GM23338 (cell line): ENCODE measurements at places on chromosomes 1 and 21. TPM values are rescaled to one million over a fixed set of nuclear protein-coding genes. Genes with fewer than 3 reads are reported as not detected.

KCNK2 gene
- 0.07 and 0.24 TPM in 2 replicates for polyA plus RNA-seq

FAM110D gene
- polyA plus RNA-seq = 0.39 and 0.45 TPM in 2 replicates

APOBEC4 gene
- 0.10 TPM in 1 of 2 replicates, not detected in the other for polyA plus RNA-seq

CAMK1G gene
- polyA plus RNA-seq = 0.09 and 0.32 TPM in 2 replicates

EDN2 gene
- not detected in 2 replicates for polyA plus RNA-seq

MARCKSL1 gene
- polyA plus RNA-seq = 553 and 576 TPM in 2 replicates

ZNHIT6 gene
- polyA plus RNA-seq = 17.7 and 20.9 TPM in 2 replicates

KPRP gene
- polyA plus RNA-seq = not detected in 2 replicates

DISP1 gene
- polyA plus RNA-seq = 2.4 and 2.7 TPM in 2 replicates

DCST2 gene
- 0.28 and 0.78 TPM in 2 replicates for polyA plus RNA-seq

CD1E gene
- polyA plus RNA-seq = not detected in 2 replicates

CELSR2 gene
- polyA plus RNA-seq = 11.1 and 11.2 TPM in 2 replicates

SYT11 gene
- polyA plus RNA-seq = 3.9 and 4.7 TPM in 2 replicates

GRCh38 chr1:222087221-222087920 is 345.5 kb upstream of the DUSP10 start:
- no peaks in the 10 kb centered on the region for H3K27me3 ChIP-seq
- H3K27ac ChIP-seq = no peak overlapping the region
- DNase-seq = no peak
- H3K4me1 ChIP-seq = peaks cover 3% of the 10 kb centered on the region; the same call in 1 of the 2 replicates
- H3K4me3 ChIP-seq = no peak overlapping the region

GRCh38 chr1:4269330-4269729 is 369.3 kb upstream of the C1orf174 start:
- no peaks in the 10 kb centered on the region for H3K4me1 ChIP-seq
- no peak for DNase-seq
- H3K4me3 ChIP-seq = no peak overlapping the region

GRCh38 chr1:203544978-203545816 is 51.2 kb downstream of the OPTC start:
- H3K36me3 ChIP-seq = no peaks in the 10 kb centered on the region
- no peak for DNase-seq
- no peak overlapping the region for H3K4me3 ChIP-seq
- H3K27me3 ChIP-seq = no peaks in the 10 kb centered on the region
- 0 out of 2 replicates have a peak overlapping the region, but pooled peaks have one; percentile 33 for H3K27ac ChIP-seq

GRCh38 chr1:42679364-42679983 is 2.7 kb upstream of the YBX1 start:
- peaks cover 6% of the 10 kb centered on the region for H3K4me1 ChIP-seq
- H3K36me3 ChIP-seq = peaks cover 3% of the 10 kb centered on the region; the same call in 1 of the 2 replicates
- no peak for DNase-seq
- no peak overlapping the region for H3K4me3 ChIP-seq

- no peak for DNase-seq
- H3K36me3 ChIP-seq = no peaks in the 10 kb centered on the region
- no peak overlapping the region for H3K27ac ChIP-seq
- no peak overlapping the region for H3K4me3 ChIP-seq
- H3K4me1 ChIP-seq = no peaks in the 10 kb centered on the region
- no peaks in the 10 kb centered on the region for H3K27me3 ChIP-seq
Measured at GRCh38 chr1:50208315-50208714, 99.6 kb downstream of the ELAVL4 start.

GRCh38 chr1:1794999-1795398 is 16.7 kb upstream of the NADK start:
- no peak overlapping the region for H3K27ac ChIP-seq
- H3K4me1 ChIP-seq = no peaks in the 10 kb centered on the region
- DNase-seq = peak; percentile 45

- DNase-seq = no peak
- no peaks in the 10 kb centered on the region for H3K27me3 ChIP-seq
- no peaks in the 10 kb centered on the region for H3K4me1 ChIP-seq
- H3K4me3 ChIP-seq = no peak overlapping the region
- H3K36me3 ChIP-seq = no peaks in the 10 kb centered on the region
Measured at GRCh38 chr1:193326296-193326695, 139.9 kb upstream of the B3GALT2 start.

DNA sequence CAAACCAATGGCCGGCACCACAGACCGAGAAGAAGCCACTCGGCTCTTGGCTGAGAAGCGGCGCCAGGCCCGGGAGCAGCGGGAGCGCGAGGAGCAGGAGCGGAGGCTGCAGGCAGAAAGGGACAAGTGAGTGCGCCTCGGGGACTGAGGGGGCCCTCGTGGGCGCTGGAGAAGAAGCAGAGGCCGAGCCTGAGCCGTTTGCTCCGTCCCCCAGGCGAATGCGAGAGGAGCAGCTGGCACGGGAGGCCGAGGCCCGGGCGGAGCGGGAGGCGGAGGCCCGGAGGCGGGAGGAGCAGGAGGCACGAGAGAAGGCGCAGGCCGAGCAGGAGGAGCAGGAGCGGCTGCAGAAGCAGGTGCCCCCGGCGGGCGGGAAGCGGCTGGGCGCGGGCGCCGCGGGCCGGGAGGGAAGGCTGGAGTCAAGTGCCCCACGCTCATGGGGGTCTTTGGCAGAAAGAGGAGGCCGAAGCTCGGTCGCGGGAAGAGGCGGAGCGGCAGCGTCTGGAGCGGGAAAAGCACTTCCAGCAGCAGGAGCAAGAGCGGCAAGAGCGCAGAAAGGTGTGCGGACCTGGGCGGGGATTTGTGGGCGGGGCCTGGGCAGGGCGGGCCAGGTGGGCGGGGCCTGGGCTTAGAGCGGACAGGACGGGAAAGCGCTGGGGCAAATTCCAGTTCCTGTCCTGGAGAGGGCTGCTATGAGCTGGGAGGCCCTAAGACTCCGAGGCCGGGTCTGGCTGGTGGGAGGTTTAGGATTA is 22.7 kb downstream of the MAP7D1 start:
- no peak overlapping the region for H3K27ac ChIP-seq
- peaks cover 35% of the 10 kb centered on the region for H3K4me1 ChIP-seq
- H3K4me3 ChIP-seq = peak overlapping the region; percentile 75
- peak; percentile 97 for DNase-seq
- H3K27me3 ChIP-seq = peaks cover 20% of the 10 kb centered on the region

- no peak overlapping the region for H3K4me3 ChIP-seq
- H3K27ac ChIP-seq = no peak overlapping the region
- no peaks in the 10 kb centered on the region for H3K27me3 ChIP-seq
- H3K4me1 ChIP-seq = no peaks in the 10 kb centered on the region
- H3K36me3 ChIP-seq = no peaks in the 10 kb centered on the region; the same call in 1 of the 2 replicates
- no peak for DNase-seq
Measured at GRCh38 chr1:229593800-229594199, 32.1 kb downstream of the TAF5L start.

DNA sequence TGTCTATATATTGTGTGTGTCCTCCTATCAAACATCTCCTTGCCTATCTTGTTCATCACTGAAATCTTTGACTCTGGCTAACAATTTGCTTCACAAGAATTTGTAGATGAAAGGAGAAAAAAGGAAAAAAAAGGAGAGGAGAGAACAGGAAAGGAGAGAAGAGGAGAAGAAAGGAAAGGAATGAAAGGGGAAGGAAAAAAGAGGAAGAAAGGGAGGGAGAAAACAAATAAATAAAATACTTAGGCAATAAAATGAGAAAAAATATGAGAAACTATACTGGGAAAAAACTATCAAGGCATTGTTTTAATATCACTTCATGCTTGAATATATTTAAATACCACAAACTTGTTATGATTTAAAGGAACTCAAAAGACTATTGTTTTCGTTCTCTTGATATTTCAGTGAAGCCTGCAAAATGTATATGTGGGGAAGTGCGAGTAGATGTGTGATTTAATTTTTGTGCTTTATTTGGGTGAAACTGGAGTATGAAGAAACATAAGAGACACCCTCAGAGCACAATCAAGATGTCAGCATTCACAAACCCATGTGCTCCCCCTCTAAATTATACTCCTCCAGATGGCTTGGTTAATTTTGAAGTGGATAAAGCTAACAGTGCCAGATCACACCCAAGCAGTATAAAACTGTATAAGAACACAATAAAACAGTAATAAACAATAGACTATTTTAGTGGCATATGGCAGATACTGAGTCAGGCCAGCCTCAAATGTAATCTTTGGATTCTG is 205.7 kb upstream of the SAMSN1 start:
- no peak overlapping the region for H3K27ac ChIP-seq
- DNase-seq = no peak
- H3K36me3 ChIP-seq = no peaks in the 10 kb centered on the region
- no peaks in the 10 kb centered on the region for H3K27me3 ChIP-seq

GRCh38 chr1:8323706-8324105 is 5.8 kb downstream of the SLC45A1 start:
- no peak for DNase-seq
- H3K4me1 ChIP-seq = no peaks in the 10 kb centered on the region
- H3K4me3 ChIP-seq = no peak overlapping the region
- no peaks in the 10 kb centered on the region for H3K36me3 ChIP-seq
- H3K27ac ChIP-seq = no peak overlapping the region

DNA sequence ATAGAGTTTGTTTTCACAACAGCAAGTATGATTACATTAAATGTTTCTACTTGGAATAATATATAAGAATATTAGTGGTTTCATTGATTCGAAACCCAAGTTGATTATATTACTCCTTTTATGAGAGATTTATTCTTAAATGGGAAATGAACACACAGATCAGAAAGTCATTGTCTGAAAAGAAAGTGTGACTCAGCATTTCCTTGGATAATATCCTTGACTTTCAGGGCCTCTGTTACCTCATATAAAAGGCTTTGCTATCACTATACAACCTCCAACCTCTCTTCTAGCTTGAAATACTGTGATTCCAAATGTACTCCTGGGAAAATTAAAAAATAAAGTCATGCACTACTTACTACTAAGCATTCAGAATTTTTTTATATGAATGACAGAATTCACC is 295.3 kb upstream of the LYPLAL1 start:
- no peak for DNase-seq
- no peaks in the 10 kb centered on the region for H3K4me1 ChIP-seq
- H3K4me3 ChIP-seq = no peak overlapping the region
- H3K27me3 ChIP-seq = no peaks in the 10 kb centered on the region
- no peak overlapping the region for H3K27ac ChIP-seq

DNA sequence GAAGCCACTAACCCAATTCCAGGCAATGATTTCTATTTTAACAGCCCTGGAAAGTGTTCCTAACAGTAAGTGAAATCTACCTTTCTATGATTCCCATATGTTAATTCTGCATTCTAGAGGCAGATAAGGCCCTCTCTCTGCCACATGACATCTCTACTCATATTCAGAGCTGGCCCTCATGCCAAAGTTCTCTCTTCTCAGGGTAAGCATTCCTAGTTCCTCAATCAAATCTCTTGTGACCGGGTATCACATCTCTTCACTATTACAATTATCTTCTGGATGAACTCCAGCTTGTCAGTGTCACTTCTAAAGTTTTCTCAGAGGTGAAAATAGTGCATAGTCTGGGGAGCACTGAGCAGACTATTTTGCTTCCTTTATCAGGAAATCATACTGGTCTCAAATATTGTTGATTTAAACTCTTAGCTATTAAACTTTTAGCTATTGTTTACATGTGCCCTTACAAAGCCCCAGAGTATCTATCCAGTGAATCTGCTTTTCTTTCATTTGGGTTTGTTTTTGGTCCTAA is 66.4 kb upstream of the TNFSF18 start:
- H3K4me3 ChIP-seq = no peak overlapping the region
- no peak overlapping the region for H3K27ac ChIP-seq
- no peaks in the 10 kb centered on the region for H3K36me3 ChIP-seq
- no peak for DNase-seq
- H3K4me1 ChIP-seq = peaks cover 2% of the 10 kb centered on the region; the same call in 1 of the 2 replicates

DNA sequence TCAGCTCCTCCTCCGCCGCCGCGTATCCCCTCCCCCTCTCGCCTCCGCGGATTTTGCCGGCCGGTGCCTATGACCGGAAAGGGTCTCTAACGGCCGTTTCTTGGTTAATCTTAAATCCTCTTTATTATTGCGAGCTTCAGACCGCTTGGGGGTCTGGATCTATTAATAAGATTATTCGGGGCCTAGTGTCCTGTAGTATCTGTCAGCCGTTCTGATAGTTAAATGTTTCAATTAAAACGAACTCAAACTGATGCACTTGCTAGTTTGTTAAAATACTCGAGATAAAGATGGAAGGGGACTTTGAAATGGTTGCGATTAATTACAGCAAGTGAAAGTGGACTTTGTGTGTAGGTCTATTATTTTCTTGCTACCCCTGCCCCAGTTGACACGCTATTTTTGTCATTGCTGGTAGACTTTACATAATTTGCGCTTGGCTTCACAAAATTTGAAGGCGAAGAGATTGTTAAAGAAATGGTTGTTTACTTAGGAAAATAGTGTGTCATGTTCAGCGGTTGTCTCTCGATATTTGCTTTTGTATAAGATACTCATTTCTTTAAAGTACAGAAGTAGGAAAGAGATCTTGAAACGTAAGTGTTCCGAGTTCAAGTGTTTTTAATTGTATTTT is 779 bp downstream of the SON start:
- H3K36me3 ChIP-seq = peaks cover 27% of the 10 kb centered on the region
- DNase-seq = no peak
- peak overlapping the region; percentile 96 for H3K27ac ChIP-seq
- no peaks in the 10 kb centered on the region for H3K27me3 ChIP-seq
- H3K4me1 ChIP-seq = peaks cover 7% of the 10 kb centered on the region
- peak overlapping the region; percentile 97 for H3K4me3 ChIP-seq

DNA sequence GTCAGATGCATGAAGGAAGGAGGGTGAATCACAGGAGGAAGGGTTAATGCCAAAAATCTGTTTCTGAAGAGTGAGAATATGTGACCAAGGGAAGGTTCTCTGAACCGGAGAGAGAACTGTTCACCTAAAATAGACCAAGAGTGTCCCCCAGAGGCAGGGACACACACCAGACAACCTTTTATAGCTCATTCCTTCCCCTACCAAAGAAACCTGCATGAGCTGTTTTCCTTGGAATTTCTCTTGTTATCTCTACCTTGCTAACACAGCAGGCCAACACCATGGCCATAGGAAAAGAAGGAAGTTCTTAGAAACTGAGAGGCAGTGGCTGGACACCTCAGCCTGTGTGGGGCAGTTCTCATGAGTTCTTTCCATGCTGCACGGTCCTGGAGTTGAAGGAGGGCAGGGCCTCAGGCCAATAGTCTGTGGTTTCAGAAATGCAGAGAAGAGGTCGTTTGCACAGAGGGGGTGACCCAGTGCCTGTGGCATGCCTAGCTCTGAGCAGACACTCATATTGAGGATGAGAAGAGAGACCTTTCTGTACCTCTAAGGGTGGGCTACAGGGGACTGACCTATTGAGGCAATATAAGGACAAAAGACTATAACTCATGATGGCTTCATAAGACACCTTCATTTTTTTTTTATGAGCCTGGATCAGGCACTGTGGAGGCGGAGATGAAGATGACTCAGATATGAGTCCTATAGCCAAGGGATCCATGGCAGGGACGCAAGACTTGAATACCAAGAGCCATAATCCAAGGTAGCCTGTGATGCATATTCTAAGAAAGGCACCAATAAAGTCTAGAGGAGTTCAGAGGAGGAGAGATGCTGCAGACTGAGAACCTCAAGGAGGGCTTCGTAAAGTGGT is 39.4 kb downstream of the IGFN1 start:
- no peak overlapping the region for H3K27ac ChIP-seq
- H3K4me1 ChIP-seq = no peaks in the 10 kb centered on the region
- H3K36me3 ChIP-seq = no peaks in the 10 kb centered on the region
- no peak for DNase-seq

GRCh38 chr1:58900396-58900795 is 116.5 kb upstream of the JUN start:
- H3K27ac ChIP-seq = no peak overlapping the region
- 0 out of 2 replicates have a peak, but pooled peaks cover 4% of the 10 kb centered on the region for H3K4me1 ChIP-seq
- H3K36me3 ChIP-seq = no peaks in the 10 kb centered on the region
- H3K27me3 ChIP-seq = peaks cover 8% of the 10 kb centered on the region; the same call in 1 of the 2 replicates
